Caco-2 (cell line): ENCODE measurements at places on chromosomes 16 and 17. TPM values are rescaled to one million over a fixed set of nuclear protein-coding genes. Genes with fewer than 3 reads are reported as not detected.
A peak's percentile ranks its signal among the peaks of the same experiment; 100 is the strongest.

GRCh38 chr17:61638087-61638486, 47.1 kb upstream of the NACA2 start:
- no peak for DNase-seq

GRCh38 chr17:17748179-17748578, 66.9 kb downstream of the RAI1 start:
- DNase-seq = no peak

- peak; percentile 43 for DNase-seq
Observed at GRCh38 chr17:34318474-34318873, 761 bp upstream of the CCL8 start.

GRCh38 chr17:76867578-76868175, 527 bp upstream of the MGAT5B start:
- no peak for DNase-seq

DNA sequence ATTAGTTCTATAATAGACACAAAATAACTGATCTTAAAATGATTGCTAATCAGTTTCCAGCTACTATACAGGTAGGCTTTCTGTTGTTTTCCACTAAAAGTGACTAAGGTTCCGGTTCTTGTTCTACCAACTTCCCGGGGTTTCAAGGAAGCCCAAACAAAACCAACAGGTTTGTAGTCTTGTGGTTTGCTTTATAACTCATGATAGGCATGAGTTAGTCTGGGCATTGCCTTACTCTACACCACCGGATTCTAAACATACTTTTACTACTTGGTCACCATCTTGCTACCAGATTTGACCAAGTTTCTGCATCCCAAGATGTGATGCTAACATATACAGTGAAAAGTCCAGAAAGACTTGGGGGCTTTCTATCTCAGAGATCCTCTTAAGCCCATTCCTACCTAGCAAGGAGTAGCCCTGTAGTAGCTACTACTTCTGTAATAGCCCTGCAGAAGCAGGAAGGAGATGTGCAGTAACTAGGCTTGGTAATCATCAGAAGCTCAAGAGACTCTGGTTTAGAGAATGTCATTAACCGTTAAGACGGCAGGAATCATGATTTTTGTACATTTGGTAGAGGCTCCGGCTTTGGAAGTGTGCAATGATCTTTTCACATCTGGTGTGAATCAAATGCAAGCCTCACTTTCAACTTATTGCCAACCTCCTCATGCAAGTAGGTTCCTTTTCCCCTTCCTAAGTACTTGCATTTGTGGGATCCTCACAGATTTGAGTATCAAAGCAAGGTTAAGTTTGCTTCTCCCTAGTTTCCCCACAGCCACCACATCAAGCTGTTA, 1.6 kb downstream of the FAM117A start:
- DNase-seq = no peak

- DNase-seq = no peak
Observed at GRCh38 chr17:47095268-47095667, 93.8 kb downstream of the CDC27 start.

GRCh38 chr16:66658143-66658859, 38.2 kb downstream of the CMTM4 start:
- DNase-seq = no peak

DNA sequence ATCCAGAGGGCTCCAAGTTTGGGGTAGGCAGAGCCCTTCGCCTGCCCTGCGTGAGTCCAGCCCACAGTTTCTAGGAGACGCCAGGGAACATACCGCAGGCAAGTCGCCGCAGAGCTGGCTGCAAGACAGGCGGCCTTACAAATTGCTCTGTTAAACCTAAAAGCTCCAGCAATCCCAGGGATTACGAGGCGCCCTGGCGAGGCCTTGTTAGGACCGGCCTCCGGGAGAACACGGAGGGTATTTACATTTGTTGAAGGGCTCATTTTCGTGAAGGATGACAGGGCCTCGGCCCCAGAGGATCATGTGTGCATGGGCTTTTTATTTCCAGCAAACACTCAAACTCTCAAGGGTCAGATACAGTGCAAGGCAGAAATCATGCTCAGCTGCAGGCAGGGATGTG, 77.6 kb upstream of the FOXF1 start:
- DNase-seq = no peak

DNA sequence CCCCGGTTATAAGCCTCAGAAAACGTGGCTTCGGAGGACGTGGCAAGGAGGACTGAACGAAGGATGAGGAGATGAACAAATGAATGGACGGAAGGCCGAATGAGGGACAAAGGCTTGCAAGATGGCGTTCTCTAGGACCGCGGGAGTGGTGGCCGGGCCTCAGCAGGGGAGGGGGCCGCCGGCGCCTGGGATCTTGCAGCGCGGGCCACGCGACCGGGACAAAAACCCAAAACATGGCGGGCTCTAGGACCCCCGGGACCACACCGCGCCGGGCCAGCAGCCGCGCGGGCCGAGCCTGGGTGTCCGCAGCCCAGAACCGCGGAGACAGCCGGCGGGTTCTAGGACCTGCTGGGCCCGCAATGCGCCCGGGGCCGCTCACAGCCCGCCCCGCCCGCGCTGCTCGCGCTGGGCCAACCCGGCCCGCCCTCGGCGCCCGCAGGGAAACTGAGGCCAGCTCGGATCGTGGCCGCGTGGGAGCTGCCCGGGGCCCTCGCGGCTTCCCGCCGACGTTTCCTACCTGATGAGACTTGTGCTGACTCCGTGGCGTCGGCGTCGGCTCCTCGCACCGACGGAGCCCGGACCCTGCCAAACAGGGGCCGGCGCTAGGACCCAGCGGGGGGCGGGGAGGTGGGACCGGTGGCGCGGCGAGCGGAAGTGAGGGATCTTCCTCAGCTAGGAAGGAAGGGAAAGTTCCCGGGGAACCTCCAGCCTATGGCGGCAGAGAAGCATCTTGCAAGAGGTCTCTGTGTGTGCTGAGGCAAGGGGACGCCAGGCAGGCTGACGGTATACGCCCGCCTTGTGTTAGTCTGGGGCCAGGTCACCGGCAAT, 684 bp downstream of the ZNF668 start:
- peak; percentile 91 for DNase-seq

DNA sequence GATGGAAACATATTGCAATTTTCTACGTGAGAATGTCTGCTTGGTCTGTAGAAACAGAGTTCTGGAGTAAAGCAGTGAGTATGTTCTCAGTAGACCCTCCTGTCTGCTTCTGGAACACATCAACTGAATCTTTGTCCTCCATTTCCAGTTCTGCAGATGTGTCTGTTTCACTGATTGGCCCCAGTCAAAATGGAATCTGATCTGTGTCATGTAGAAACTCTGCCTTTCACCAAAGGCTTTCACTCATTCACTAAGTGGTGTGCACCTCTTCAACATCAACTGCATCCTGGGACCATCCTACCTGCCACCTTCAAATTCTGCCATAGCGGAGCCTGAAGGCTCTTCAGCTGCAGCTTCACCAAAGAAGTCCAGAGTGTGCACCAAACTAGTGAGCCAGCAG, 2.8 kb upstream of the ZNF267 start:
- DNase-seq = no peak

DNA sequence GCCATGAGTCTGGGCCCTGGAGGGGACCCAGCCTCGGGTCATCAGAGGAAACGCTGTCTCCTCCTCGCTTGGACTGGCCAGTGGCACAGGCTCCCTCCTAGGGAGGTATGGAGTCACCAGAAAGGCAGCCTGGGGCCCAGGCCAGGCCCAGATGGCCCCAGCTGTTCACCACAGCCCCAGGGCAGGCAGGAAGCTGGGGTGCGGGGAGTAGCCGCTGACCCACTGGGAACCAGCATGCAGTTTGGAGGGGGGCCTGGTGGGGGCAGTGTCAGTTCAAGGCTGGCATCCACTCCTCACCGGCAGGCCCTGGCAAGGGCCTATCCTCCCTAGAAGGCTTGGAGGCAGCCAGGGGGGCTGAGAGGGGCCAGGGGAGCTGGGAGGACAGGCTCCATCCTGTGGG, 48.8 kb downstream of the SDK2 start:
- no peak for DNase-seq

DNA sequence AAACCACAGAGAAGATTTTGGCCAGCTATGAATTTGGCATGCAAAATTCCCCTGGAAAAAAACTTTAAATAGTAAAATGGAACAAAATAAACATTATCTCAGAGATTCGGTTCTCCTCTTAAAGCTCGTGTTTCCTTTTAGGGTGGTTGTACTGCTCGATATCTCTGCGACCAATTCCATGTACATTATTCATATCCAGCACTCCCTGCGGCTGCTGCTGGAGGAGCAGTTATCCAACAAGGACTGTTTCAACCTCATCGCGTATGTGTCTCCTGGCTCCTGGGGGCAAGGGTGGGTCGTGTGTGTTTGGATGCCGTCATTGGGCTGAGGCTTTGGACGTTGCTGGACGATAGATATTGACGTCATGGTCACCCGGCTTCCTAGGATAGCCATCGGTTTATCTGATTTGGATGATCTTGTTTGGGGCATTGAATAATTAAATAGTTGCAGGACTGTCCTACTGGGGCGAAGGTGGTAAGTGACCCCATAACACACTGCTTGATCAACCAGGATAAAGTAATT, 33.8 kb downstream of the VWA3A start:
- no peak for DNase-seq

DNA sequence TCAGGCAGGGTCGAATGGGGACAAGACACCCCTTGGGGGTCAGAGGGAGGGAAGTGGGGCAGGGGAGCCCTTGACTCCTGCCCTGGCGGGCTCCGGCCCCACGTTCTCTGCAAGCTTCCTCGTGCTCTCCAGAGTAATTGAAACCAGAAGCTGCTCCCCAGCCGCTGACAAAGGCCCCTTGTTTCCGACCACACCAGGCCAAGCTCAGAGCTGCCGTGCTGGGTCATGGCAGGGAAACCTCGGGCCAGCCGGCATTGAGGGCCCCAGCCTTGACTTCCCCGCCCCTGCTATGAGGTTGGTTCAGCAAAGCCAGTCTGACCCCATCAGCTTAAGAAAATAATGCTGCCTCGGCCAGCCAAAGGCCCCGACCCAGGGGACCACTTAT, 43.3 kb downstream of the TIMM22 start:
- DNase-seq = no peak

DNA sequence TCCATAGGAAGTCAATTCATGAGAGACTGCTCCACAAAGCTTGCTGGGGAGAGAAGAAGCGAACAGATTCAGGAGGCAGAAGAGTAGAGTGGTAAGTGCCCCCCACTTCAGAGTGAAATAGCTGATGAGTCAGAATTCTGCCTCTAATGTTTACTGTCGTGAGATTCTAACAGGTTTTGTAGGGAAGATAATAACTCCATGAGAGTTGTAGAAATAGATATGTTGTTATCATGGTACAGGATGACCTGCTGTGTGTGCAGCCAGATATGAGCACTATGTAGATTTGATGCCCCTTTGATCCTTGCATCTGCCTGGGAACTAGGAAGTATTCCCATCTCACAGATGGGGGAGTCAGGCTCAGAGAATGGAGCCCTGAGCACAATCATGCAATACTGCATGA, 502.4 kb upstream of the CDH11 start:
- DNase-seq = no peak

DNA sequence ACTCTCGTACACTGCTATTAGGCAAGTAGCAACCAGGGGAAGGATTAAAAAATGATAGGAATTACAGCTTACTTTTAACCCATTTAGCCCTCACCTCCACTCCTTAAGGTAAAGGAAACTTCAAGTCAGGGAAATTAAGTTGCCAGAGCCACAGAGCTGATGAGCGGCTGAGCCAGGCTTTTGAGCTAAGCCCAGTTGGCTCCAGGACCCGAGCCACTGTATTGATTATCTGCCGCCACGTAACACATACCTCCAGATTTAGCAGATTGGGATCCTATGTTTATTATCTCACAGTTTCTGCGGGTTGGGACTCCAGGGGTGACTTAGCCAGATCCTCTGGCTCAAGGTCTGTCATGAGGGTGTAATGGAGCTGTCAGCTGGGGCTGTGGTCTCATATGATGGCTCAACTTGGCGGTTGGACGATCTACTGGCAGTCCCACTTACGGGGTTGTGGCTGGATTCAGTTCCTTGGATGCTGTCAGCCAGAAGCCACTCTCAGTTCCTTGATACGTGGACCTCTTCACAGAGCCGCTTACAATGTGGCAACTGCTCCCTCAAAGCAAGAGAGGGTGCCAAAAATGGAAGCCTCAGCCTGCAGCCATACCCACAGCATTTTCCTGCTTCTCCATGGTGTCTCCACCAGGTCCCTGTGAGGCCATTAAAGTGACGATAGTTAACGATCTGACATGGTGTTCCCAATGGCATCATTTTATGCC, 57.3 kb downstream of the TMEM186 start:
- no peak for DNase-seq

DNA sequence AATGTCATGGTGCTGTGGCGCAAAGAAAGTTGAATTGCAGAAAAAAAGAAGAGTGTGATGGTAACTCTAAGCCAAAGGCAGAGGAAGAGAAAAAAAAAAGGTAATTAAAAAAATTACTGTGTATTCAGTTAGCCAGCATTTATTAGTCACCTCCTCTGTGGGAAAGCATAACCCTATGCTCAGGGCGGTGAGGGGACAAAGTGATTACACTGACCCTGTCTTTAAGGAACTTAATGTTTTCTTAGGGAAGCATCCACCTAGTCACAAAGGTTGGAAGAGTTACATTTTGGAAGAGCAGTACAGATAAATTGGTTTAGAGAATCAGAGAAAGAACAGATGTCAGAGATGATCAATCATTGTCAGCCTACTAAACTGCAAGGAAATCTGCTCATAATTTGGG, 410.3 kb downstream of the CDH11 start:
- no peak for DNase-seq

DNA sequence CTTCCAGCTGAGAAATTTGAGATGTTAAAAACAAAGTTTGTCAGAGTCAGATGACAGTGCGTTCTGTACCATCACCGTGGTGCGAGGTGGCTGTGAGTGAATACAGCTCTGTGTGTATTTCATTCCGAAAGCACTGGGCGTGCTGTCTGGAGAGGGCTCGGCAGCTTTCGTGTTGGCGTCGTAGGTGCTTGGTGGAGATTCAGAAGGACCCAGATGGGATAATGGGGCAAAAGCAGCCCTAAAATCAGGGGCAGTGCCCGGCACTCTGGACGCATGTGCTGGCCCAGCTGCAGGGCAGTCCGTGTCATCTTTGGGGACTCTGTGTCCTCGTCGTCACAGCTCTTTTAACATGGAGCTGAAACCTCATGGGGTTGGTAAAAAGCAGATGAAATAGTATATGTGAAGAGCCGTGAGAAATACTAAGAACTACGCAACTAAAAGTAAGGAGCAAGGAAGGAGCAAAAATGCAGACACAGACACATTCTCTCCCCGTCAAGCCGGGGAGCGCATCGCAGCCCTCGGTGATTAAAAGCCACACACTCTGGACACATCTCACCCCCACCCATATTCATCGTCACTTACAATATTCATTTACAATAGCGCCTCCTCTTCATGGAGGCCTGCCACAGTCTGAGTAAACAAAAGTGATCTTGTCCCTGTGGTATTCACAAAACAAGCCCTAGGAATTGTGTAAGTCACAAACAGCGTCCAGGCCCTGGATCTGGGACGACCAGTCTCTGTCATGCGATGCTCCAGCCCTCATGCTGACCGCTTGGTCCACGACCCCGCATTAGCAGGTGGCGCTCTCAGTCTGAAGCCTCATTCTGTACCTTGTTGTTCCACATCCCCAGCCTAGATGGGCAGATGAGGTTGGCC, 206.7 kb downstream of the RPTOR start:
- DNase-seq = no peak

- DNase-seq = no peak
Observed at GRCh38 chr17:11287791-11288190, 46.8 kb downstream of the SHISA6 start.

GRCh38 chr17:18323507-18324139, 8.5 kb downstream of the SMCR8 start:
- no peak for DNase-seq

Gene CA5A
- 0.74 and 1.7 TPM in 2 replicates for total RNA-seq

Gene MMP28
- total RNA-seq = not detected in 2 replicates

Gene CPHXL2
- total RNA-seq = not detected in 2 replicates

Gene KSR1
- total RNA-seq = 88.9 and 91.5 TPM in 2 replicates

Gene VAT1L
- not detected in 2 replicates for total RNA-seq

Gene PCYT2
- total RNA-seq = 125 and 151 TPM in 2 replicates

Gene RPL19
- 1,825 and 2,017 TPM in 2 replicates for total RNA-seq

Gene DYNLL2
- total RNA-seq = 67.8 and 80.6 TPM in 2 replicates
